Osteoblast (primary cell): ENCODE measurements at places on chromosomes 12 and 14. TPM values are rescaled to one million over a fixed set of nuclear protein-coding genes. Genes with fewer than 3 reads are reported as not detected.

- no peak for DNase-seq
Measured at GRCh38 chr12:112852810-112853209, 54.0 kb upstream of the OAS1 start.

The ASPG gene
- under 0.01 TPM in 1 of 2 replicates, not detected in the other for total RNA-seq

DNA sequence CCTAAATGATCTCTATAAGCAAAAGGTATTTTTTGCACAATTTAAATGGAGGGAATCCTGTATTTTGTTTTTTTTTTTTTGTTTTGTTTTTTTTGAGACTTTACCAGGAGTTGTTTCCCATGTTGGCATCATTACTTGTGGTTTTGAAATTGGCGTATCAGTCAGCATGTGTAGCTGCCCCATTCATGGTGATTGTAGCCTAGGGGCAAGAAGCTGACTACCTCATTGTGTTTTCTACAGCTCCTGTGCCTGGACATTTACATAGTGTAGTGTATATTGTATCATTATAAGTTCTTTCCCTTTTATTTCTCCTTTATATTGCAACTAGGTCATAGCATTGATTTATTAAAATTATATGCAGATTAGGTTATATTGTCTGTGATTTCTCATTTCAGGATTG is 24.5 kb downstream of the SAMD4A start:
- no peak for DNase-seq

DNA sequence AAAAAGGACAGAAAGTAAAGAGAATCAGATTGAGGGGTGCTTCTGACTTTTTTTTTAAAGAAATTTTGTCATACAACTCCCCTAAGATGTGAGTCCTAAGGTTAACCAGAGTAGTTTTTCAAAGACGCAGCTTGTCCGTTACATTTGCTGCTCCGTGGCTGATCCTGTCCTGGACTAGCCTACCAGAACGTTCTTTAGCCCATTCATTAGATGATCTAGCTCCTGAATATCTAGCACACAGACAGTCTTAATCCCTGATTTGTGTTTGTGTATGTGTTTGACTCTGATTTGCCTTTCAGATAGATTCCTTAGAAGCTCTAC is 60.3 kb downstream of the SAMD4A start:
- no peak for DNase-seq

- peak; percentile 83 for DNase-seq
Measured at GRCh38 chr14:74954947-74955228, 509 bp downstream of the PGF start.

The GPD1 gene
- total RNA-seq = under 0.01 TPM in 1 of 2 replicates, not detected in the other

DNA sequence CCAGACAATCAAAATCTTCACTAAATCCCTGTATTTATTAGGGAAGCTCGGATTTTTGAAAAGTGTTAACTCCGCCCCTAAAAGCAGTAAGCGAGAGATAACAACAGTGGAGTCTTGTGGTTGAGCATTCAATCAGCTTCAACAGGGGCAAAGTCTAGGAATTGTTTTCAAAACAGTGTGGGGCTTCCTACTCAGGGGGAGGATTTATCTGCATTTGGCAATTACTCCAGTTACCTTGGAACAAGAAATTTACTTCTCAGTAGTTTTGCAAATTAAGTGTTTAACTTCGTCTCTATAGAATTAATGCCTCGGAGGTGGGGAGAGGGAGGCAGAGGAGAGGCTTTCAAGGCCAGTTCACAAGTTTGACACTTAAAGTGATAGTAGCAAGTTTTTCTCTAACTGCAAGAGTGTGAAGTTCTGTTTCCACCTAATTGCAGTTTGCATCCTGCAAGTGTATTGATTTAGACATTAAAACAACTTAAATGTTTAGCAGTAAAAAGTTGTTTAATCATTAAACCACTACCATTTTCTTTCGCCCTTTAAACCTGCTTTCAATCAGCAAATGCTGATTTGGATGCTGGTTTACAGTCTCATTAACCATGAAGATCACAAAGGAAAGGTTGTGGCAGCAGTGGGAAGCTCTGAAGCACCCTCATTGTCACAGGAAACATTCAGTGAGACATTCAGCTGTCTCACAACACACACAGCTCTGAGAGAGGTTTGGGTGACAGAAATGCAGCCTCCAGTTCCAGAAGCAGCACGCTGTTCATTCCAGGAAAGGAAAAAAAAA is 102.0 kb downstream of the HMGA2 start:
- no peak for DNase-seq

- DNase-seq = no peak
Measured at GRCh38 chr12:31471051-31471450, 119.9 kb downstream of the DENND5B start.

DNA sequence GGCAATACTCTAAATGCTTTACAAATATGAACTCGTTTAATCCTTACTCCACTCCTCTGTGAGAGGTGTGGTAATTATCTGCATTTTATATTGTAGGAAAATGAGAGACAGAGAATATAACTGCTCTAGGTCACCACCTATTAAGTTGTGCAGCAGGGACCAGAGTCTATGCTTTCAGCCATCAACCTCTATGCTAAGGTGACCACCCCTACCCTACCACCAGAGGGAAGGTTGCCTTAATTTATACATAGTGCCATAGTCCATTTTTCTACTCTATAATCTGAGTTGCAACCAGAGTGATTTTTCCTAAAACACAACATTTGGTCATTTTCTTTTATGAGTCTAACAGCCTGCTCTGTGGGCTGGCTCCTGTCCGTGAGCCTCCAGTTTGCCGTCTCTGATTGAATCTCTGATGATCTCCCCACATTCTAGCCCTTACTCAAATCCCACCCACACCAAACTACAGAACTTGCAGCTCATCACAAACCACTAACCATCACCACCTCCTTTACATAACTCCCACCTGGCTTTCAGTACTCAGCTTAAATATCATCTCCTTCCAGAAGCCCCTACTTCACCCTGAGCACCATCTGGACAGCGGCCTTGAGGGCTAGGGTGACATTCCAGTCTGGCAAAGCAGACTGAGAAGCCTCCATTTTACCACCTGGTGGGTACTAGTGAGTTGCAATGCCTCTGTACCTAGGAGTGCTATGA is 126.6 kb downstream of the PPM1H start:
- DNase-seq = no peak
